CD4-positive, alpha-beta memory T cell (primary cell): ENCODE measurements at places on chromosomes 1 and 21. TPM values are rescaled to one million over a fixed set of nuclear protein-coding genes. Genes with fewer than 3 reads are reported as not detected.
A peak's percentile ranks its signal among the peaks of the same experiment; 100 is the strongest.

The FABP3 gene
- 1.2 TPM for total RNA-seq

GRCh38 chr1:20361401-20361800 is 70.7 kb downstream of the VWA5B1 start:
- no peak for DNase-seq
- peaks cover 15% of the 10 kb centered on the region for H3K27me3 ChIP-seq
- no peak overlapping the region for H3K27ac ChIP-seq
- no peaks in the 10 kb centered on the region for H3K36me3 ChIP-seq
- no peaks in the 10 kb centered on the region for H3K4me1 ChIP-seq

- peaks cover 16% of the 10 kb centered on the region for H3K4me1 ChIP-seq
- H3K27ac ChIP-seq, result no peak overlapping the region
- DNase-seq, result no peak
These were observed 142.3 kb upstream of the EDN2 start for GRCh38 chr1:41626616-41627375.

The GAS5 gene
- total RNA-seq, result 676 TPM

- H3K27ac ChIP-seq, result no peak overlapping the region
- no peak for DNase-seq
- H3K36me3 ChIP-seq, result no peaks in the 10 kb centered on the region
- H3K27me3 ChIP-seq, result no peaks in the 10 kb centered on the region
- H3K4me1 ChIP-seq, result peaks cover 37% of the 10 kb centered on the region
- no peak overlapping the region for H3K4me3 ChIP-seq
These were observed 14.7 kb upstream of the SPOCD1 start for GRCh38 chr1:31830511-31830910.

GRCh38 chr1:99877568-99877967 is 27.4 kb downstream of the AGL start:
- H3K4me1 ChIP-seq, result no peaks in the 10 kb centered on the region
- H3K27ac ChIP-seq, result no peak overlapping the region
- no peaks in the 10 kb centered on the region for H3K27me3 ChIP-seq

- no peak for DNase-seq
- H3K36me3 ChIP-seq, result no peaks in the 10 kb centered on the region
- no peak overlapping the region for H3K4me3 ChIP-seq
These were observed 27.0 kb downstream of the TRIM11 start for GRCh38 chr1:228379666-228380065.

The KRTAP11-1 gene
- not detected for total RNA-seq

DNA sequence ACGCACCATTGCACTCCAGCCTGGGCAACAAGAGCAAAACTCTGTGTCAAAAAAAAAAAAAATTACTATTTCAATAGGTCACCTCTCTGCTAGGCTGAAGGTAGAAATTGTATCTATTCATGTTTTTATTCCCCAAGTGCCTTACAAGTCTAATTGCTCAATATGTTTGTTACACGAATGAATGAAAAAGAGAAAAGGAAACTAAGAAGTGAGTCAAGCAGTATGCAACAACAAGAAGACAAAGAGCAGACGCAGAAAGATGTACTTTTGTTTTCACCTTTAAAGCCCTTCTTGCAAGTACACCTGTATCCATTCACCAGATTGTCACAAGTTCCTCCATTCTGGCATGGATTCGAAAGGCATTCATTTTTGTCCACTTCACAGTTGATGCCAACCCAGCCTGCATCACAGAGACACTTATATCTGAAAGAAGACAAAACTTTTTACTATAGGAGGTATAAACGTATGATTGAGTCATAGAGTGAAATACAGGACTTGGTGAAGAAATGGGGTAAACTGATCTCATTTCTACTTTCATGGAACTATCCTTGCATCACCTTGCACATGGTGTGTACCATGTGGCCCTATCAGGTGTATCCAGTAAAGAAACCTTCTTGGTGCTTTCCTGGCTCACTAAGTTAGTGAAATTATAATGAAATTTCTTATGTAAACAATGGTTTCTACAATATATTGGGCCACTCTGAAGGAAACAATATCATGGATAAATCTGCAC is 57.1 kb upstream of the ADAM30 start:
- no peak overlapping the region for H3K4me3 ChIP-seq
- H3K27ac ChIP-seq, result no peak overlapping the region
- H3K27me3 ChIP-seq, result no peaks in the 10 kb centered on the region

GRCh38 chr1:67691712-67692111 is 6.7 kb downstream of the GADD45A start:
- H3K36me3 ChIP-seq, result no peaks in the 10 kb centered on the region
- no peaks in the 10 kb centered on the region for H3K27me3 ChIP-seq
- no peak overlapping the region for H3K27ac ChIP-seq
- H3K4me1 ChIP-seq, result peaks cover 6% of the 10 kb centered on the region

DNA sequence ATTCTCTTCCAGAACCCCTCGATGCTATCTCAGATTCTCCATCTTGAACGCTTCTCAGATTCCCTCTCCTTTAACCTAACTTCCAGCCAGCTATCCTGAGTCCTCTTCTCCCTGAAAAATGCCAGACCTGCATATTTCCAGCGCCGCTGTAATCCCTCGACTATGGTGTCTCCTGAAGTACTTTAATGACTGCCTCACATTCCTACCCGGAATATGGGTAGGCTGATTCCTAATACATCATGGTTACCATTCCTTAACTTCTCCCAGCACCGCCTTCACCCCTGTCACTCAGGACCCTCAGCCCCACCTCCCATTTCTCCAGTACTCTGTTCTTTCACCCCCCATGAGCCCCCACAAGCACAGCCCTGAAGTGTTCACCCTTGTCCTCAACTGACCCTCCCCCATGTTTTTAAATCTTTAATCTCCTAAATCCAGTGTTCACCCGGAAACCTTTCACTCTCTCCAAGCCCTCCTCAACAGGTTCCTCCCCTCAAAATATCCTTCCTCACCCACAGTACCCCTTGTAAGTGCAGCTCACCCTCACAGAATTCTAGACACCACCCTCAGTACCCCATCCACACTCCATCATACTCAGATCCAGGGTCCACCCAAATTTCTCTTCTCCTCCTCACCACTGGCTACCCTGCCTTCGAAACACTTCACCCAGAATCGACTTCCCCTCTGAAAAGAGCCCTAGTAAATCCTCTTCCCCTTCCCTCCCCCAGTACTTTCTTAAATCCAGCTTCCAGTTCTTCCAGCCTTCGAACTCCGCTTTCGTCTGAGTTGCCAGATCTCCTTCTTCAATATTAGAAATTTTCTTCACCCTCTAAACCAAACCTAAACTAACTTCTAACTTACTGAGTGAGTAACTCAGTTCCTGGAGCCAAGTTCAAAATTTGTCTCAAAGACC is 922 bp downstream of the CPT2 start:
- peaks cover 26% of the 10 kb centered on the region for H3K4me1 ChIP-seq
- no peaks in the 10 kb centered on the region for H3K27me3 ChIP-seq
- no peak for DNase-seq
- H3K36me3 ChIP-seq, result peaks cover 3% of the 10 kb centered on the region
- peak overlapping the region; percentile 91 for H3K27ac ChIP-seq
- peak overlapping the region; percentile 98 for H3K4me3 ChIP-seq

The LCE1B gene
- total RNA-seq, result not detected

GRCh38 chr1:116111524-116112021 is 374 bp downstream of the MAB21L3 start:
- H3K4me1 ChIP-seq, result no peaks in the 10 kb centered on the region
- H3K27me3 ChIP-seq, result no peaks in the 10 kb centered on the region
- no peak for DNase-seq
- no peak overlapping the region for H3K4me3 ChIP-seq
- H3K36me3 ChIP-seq, result no peaks in the 10 kb centered on the region

The NUP210L gene
- 0.23 TPM for total RNA-seq

The SERINC2 gene
- 0.15 TPM for total RNA-seq

The SLC45A3 gene
- total RNA-seq, result 0.09 TPM

DNA sequence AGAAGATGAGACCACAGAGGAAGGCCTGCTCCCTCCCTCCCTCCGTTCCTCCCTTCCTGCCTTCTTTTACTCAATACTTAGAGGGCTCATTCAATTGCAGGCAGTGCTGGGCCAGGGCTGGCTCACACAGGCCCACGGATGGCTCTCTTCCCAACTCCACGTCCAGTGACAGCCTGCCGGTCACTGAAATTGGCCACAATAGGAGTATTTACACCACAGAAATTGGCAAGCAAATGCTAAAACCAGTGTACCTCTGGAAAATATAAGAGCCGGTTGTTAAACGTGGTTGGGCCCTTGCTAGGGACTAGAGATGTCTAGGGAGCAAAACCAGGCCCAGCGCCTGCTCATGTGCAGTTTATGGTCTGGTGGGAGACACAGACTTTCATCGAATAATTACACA is 72.4 kb upstream of the TMEM51 start:
- H3K27me3 ChIP-seq, result no peaks in the 10 kb centered on the region
- DNase-seq, result no peak
- H3K27ac ChIP-seq, result no peak overlapping the region
- H3K4me1 ChIP-seq, result no peaks in the 10 kb centered on the region
- no peaks in the 10 kb centered on the region for H3K36me3 ChIP-seq
- H3K4me3 ChIP-seq, result no peak overlapping the region

DNA sequence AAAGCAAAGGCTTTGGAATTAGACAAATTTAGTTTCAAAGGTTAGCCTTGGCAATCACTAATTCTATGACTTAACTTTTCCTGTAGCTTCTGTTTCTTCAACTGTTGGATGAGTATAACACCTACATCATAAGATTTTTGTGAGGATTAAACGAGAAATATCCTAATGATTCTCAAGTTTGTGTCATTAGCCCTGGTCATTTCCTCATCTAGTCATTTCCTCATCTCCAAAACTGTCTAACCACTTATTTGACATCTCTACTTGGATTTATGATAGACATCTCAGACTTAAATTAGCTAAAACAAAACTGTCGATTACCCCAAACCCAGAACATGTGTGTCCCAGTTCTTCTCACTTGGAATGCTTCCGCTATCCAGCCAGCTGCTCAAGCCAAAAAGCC is 80.2 kb upstream of the CHODL start:
- no peak for DNase-seq
- no peaks in the 10 kb centered on the region for H3K36me3 ChIP-seq
- H3K27ac ChIP-seq, result no peak overlapping the region
- H3K4me1 ChIP-seq, result no peaks in the 10 kb centered on the region
- H3K27me3 ChIP-seq, result no peaks in the 10 kb centered on the region

DNA sequence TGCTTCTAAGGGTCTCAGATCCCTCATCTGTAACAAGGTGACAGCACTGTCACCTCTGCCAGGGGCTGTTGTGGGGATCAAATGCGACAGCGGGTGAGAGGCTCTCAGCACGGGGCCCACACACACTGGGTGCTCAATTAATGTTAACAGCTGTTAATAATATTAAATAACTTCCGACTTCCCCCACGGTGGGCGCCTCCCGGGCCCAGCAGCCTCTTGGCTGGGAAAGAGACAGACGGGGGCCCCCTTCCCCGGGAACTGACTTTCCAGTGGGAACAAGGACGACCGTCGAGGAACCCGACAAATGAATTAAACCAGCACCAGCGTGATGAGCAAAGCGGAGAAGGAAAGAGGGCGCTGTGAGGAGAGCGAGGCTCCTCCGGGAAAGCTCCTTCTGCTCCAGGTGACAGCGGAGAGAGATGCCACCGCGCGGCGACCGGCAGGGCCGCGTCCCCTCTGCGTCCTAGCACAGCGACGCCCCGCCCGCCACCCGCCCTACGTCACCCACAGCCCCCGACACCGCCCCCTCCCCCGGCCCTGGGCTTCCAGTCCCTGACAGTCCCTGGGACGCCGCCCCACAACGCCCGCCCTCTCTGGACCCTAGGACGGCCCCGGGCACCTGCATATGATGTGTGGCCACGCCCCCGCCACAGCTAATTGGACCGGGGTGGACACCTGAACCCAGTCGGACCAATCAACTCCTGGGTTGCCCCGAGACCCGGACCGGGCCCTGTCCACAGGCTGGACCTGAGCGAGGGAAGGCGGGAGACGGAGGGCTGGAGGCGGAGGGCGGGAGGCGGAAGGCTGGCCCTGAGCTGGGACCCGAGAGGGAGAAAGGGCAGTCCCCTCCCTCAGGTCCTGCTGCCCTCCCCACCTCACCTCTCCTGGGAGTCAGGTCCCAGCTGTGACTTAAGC is 38.2 kb downstream of the MATN1 start:
- no peaks in the 10 kb centered on the region for H3K36me3 ChIP-seq
- H3K4me3 ChIP-seq, result no peak overlapping the region
- peak; percentile 10 for DNase-seq
- H3K4me1 ChIP-seq, result peaks cover 9% of the 10 kb centered on the region
- H3K27ac ChIP-seq, result no peak overlapping the region

The DTL gene
- 0.06 TPM for total RNA-seq

DNA sequence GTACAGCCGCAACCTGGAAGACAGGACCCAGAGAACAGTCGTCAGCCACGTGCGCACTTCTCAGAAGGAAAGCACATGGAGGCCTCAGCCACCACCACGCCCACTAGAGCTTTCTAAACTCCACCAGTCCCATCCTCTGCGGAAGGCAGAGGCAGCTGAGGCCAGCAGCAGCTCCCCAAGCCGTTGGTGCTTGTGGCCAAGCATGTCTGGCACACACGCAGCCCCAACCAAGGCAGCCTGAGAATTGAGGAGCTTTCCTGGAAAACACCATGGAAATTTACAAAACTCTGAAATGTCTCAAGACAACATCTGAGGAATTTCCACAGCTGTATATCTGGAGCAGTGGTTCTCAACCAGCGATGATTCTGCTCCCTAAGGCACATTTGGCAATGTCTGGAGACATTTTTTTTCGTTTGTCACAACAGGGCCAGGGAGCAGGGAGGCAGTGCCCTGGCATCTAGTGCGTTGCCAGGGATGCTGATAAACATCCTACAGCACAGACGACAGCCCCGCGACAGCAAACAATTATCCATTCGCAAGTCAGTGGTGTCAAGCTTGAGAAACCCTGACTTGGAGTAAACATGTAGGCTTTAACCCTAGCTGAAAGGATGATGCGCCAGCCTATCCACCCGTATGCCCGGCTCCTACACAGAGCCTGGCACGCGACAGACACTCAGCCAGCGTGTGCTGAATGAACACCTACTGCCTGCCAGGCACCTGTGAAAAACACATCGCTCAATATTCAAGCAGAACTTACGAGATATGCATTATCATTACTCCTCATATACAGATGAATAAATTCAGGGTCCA is 24.7 kb downstream of the NPHP4 start:
- DNase-seq, result no peak
- H3K36me3 ChIP-seq, result no peaks in the 10 kb centered on the region
- no peaks in the 10 kb centered on the region for H3K4me1 ChIP-seq
- no peaks in the 10 kb centered on the region for H3K27me3 ChIP-seq

DNA sequence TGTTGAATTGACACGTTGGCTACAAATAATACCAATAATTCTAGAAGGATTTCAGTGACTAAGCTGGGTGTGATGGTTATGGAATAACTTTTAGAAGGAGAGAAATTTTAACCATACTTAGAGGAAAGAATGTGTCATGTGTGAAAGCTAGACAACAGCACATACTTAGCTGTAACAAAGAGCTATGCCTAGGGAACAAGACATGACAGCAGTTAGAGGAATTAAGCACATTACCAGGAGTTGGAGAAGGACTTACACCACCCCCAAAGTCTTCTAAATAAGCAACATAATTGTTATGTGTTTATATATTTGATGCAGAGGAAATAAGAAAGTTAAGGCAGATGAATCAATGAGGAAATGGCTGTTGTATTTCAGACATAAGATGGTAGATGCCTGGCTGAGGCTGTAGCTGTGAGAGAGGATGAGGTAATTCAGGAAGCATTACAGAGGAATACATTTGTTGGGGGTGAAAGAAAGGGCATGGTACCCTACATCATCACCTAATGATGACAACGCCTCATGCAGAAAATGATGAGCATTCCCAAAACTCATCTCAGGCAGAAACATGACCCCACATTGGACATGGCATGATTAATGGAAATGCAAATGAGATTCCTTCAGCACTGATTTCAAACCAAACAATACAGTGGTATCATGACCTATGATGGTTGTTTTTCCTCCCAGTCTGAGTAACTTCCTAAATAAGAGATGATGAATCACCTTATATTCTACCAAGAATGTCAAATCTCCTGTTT is 211.5 kb downstream of the LHX8 start:
- no peaks in the 10 kb centered on the region for H3K36me3 ChIP-seq
- H3K27me3 ChIP-seq, result no peaks in the 10 kb centered on the region
- no peak overlapping the region for H3K4me3 ChIP-seq
- no peak overlapping the region for H3K27ac ChIP-seq
- DNase-seq, result no peak
